ENCODE measurements at places on chromosomes 12 and 14.

GRCh38 chr12:62267480-62267879 lies 7.3 kb downstream of the USP15 start:
- DNase-seq = no peak

- no peak for DNase-seq
Measured at GRCh38 chr12:15546102-15546701, 223.9 kb downstream of the PTPRO start.

DNA sequence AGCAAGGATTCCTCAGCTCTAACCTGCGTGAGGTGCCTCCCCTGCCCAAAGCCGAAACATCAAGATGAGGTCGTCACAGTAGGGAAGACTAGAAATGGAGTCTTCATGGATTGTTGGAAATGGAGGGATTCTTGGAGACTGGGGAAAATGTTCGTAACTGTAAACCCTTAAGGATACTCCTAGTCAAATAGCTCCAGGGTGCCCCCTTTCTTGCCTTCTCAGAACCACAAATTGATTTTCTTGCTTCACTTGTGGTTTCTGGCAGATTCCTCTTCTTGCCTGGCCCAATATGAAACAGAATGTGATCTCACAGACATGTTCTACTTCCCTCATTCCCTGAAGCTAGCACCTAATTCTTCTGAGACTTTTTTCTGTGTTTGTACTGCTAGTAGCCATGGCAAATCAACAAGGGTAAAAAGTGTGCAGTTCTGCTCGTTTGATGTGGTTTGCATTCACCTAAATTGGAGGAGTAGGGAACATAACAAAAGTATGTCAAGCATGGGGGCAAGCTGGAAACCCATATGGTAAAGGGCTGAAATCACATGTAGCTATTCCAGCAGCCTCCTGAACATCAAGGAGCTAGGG lies 332.0 kb downstream of the PAWR start:
- no peak for DNase-seq

DNA sequence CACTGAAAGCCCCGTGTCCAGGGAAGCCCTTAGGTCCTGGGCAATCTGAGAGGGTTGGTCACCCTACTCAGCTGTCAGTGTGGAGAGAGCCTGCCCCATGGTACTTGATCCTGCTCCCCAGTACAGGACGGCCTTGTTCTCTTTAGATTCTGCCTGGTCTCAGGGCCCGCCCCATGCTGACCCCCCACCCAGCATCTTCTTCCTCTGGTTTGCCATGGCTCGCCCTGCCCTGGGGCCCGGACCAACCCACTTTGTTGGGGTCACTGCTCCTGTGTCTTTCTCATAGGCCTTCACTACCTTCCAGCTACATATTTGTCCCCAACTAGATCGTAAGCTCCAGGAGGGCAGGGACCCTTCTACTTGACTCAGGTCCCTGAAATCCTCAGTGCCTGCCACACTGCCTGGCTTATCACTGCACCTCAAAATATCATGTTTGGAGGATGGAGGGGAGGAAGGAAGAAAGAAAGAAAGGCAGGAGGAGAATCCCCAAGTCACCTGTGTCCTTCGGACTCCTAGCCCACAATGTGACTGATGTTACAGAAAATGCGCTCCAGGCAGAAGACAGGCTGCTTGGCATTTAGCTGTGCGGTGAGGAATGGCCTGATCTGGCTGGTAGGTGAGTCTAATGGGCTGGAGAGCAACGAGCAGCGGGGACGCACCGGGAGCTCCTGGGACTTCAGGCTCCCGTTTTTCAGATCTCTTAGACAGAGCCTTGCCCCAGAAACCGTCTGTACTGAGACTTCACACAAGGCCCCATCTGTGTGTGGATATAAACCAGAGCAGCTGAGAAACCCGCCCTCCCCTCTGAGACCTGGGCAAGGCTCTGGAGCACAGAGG lies 66.1 kb downstream of the C14orf132 start:
- DNase-seq = no peak

GRCh38 chr14:88352698-88353097 lies 29.6 kb upstream of the KCNK10 start:
- no peak for DNase-seq

- no peak for DNase-seq
Measured at GRCh38 chr12:15547691-15548090, 225.4 kb downstream of the PTPRO start.

- no peak for DNase-seq
Measured at GRCh38 chr14:94844593-94845152, 74.8 kb upstream of the GSC start.

DNA sequence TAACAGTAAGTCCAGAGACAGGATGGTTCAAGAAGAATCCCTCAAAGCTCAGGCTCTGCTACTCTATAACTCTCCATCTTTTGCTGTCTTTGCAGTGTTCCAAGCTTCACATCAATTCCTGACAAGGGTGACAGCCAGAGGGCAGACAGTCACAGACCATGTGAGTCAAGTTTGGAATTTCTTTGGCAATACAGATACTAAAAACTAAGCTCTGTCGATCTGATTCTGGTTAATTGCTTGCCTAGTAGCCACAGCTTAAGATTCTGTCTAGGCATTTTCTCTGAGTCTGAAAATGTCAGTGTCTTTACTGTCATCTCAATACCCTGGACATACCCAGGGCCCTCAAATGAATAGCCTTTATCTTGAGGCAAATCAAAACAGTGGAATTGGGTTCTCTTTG lies 153.7 kb downstream of the CEP128 start:
- no peak for DNase-seq

DNA sequence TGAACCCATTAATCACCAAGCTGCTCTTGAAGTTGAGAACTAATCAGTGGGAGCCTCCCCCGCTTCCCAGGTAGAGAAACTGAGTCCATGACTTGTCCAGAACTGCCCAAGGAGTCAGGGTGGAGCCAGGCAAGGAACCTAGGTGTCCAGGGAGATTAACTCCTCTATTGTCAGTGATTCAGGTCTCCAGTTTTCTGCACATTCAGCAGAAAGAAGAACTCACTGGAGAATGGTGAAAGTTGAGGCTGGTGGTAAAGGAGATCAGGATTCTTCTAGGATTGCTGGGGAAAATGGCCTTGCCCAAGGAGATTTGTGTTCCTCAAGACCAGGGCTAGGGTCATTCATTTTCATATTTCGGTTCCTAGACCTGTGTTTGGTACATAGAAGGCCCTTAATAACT lies 87.2 kb upstream of the CISTR start:
- no peak for DNase-seq

DNA sequence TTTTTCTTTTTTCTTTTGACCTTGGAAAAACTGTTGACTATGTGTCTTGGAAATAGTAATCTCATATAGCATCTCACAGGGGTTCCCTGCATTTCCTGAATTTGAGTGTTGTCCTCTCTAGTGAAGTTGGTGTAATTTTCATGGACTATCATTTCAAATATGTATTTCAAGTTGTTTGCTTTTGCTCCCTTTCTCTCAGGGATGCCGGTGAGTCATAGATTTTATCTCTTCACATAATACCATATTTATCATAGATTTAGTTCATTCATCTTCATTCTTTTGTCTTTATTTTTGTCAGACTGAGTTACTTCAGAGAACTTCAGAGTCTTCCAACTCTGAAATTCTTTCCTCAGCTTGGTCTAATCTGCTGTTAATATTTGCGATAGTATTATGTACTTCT lies 1320.6 kb downstream of the LRFN5 start:
- DNase-seq = no peak

DNA sequence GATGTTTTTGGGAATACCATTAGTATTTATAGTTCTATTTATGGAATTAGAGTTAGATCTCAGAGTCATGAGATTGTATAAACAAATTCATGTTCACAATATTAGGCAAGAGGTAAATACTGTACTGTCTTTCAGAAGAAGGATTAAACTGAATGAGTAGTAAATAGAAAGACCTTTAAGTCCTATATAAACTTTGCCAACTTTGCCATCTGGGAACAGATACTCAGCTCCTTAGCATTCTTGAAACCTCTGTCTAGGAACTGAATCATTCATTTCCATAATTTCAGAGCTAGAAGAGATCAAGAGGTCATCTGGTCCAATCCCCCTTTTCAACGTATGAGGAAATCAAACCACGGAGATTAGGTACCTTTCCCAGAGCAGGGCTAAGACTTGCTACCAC lies 141.1 kb downstream of the CAND1 start:
- no peak for DNase-seq

DNA sequence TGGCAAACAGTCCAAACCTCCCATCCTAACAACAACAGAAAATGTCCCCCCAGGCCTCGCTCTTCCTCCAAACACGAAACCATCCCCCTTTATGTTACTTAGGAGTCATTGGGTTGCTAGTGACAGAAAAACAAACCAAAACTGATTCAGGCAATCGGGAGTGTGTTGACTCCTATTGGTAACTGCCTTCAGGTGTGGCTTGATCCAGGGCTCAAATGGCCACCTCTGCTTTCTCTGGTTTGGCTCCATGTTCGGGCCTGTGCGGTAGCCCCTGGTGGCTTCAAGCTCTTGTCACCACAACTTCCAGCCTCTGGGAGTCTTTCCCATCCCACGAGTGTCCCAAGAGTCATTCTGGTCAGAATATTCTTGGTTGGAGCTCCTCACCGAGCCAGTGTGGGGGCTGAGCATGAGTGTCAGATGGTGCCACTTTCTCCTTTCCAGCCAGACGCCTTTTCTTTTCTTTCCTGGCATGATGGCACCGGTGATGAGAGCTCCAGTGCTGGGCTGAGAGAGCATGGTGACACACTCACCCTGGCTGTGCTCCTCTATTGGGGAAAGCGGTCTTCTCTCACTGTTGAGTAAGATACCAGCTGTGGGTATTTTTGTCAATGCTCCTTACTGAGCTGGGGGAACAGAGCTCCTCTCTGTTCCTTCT lies 38.6 kb downstream of the NOC4L start:
- DNase-seq = no peak

GRCh38 chr14:36856095-36856878 lies 194.6 kb downstream of the PAX9 start:
- no peak for DNase-seq

GRCh38 chr12:131636266-131636665 lies 74.6 kb upstream of the SFSWAP start:
- no peak for DNase-seq

DNA sequence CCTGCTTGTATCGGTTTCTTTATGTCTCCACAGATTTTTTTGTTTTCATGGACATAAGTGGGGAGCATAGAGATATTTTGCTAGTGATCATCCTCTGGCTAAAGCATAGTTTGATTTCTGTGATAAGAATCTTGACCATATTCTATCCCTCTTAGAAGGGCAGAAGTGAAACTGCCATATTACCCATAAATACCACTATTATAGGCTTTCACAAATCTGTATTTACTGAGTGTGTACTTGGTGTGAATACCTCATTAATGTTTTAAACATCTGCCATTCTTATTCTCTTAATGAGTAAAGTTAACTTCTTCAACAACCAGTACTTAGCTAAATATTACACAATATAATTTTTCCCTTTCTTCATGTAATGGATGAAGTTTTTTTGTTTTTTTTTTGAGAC lies 16.1 kb downstream of the WNK1 start:
- DNase-seq = no peak

GRCh38 chr12:119475650-119476049 lies 117.9 kb upstream of the TMEM233 start:
- no peak for DNase-seq

- no peak for DNase-seq
Measured at GRCh38 chr12:115756804-115757203, 520.7 kb downstream of the MED13L start.

DNA sequence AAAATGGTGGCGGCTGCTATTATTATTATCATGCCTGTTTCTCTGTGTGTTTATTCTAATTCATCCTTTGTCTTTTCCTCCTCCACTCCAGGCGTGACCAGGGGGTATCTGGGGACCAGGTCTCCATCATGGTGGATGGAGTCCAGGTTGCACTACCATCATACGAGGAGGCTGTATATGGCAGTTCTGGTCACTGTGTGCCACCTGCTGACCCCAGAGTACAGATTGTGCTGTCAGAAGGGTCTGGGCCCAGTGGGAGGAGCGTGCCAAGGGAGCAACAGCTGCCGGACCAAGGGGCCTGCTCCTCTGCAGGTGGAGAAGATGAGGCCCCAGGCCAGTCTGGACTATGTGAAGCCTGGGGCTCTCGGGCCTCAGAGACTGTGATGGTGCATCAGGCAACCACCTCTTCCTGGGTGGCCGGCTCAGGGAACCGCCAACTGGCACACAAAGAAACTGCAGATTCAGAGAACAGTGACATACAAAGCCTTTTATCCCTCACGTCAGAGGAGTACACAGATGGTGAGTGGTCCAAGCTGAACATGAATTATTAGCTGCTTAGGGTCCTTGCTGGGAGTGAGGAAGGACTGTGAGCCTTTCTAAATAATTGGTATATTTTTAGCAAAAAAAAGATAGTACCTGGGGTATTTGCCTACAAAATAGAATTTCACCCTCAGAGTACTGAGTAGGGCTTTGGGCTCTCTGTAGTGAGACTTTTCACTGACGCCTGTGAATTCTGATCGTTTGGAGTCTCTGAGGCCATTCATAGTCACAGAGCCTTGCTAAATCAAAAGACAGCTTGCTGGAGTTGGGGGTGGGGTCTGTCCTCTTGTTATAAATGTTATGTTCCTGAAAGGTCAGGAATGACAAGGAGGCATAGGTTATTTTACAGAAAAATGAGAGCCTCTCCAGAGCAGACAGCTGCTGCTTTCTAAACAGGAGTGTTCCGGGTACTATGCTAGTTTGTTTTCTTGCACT lies 58.1 kb upstream of the SRSF5 start:
- DNase-seq = no peak

DNA sequence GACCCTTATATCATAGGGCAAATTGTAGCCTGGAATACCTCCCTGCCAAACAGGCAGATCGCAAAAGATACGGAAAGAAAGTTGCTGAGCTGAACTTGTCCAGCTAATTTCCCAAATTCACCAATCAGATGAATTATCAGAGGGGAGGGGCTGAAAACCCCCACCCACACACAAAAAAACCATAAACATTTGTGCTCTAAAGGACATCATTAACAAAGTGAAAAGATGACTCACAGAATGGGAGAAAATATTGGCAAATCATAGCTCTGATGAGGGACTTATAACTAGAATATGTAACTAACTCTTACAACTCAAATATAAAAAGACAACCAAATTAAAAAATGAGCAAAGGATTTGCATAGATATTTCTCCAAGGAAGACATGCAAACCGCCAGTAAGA lies 36.3 kb downstream of the PTHLH start:
- no peak for DNase-seq

DNA sequence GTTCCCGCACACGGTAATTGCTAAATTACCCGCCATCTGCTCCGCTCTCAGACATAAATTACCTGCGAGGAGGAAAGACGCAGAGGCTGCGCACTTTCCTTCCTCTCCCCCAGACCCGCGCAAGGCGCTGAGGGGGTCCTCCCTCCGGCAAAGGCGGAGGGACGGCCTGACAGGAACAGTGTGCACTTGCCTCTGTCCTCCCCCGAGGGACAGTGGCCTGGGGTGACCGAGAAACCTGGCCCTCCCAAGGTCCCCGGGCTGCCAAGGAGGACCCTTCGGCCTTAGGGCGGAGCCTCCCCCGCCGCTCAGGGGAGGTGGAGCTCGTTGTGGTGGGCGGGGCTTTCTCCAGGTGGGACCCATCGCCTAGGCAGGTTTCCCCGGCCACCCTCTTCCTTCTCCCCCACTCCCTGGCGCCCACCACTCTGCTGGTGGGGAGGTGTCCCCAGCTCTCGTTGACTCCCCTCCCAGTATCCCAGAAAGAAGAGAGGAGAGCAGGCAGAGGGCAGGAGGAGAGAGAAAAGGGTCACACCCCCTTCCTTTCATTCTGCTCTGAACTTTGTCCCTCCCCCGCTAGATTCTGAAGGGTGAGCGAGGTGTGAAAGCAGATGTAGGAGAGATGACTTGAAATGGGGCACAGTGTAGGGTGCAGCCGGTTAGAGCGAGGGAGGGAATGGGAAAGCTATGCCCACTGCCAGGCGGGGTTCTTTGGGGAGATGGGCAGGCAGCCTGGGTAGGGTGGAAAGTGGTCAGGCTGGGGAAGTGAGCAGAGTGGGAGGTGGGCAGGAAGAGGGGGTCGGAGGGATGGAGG lies 11.4 kb upstream of the CALCOCO1 start:
- no peak for DNase-seq

- DNase-seq = no peak
Measured at GRCh38 chr12:46523863-46524770, 151.5 kb upstream of the SLC38A2 start.
